ENCODE measurements at places on chromosomes 4 and X.

DNA sequence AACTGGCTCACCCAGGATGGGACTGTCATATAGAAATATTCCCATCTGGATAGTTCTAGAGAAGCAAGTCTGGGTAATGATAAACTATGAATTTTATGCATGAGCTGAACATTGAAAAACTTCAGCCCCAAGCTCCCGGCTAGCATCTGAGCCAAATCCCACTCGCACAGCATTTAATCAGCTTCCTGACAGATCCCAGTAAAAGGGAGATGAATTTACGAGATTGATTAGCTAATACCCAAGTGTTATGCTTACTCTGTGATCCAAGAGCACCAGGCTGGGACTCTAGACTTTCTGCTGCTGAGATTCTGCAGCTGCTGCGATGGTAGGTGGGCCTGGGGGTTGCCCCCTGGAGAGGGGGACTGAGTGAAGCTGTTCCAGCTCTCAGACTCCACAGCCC lies 28.0 kb downstream of the FRMPD3 start:
- no peak for DNase-seq

GRCh38 chrX:31423609-31424189 lies 351.9 kb upstream of the FTHL17 start:
- no peak for DNase-seq

DNA sequence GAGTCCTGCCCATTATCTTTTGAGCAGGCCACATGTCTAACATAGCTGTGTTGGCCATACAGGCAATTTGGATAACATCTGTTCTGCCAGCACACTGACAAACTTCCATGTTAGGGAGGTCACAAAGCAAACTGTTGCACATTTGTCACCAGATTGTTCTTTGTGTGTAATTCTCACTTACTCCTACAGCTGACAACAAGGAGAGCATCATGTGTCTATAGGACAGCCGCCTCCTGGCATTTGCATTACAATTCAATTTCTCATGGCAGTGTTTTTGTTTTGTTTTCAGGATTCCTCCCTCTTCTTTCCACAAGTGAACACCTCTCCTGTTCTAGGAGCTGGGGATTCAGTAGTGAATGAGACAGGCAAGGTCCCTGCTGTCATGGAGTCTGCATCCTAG lies 94.3 kb upstream of the LEF1 start:
- no peak for DNase-seq

DNA sequence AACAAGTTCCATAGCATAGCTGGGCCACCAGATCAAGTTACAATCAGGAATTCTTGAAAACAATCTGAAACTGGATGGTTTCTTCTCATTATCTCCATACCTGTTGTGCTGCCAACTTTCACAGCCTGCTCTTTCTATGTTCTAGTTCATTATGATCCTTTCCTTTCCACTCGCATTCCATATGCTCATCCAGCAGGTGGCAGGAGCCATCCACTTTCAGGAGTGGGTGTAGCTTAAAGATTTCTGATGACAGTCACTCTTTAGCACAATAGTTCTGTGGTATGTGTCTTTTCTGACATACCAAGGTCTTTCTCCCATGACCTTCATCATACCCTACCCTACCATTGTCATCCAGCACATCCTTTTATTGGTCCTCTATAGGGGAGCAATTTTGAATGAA lies 46.4 kb downstream of the PAGE2 start:
- DNase-seq: no peak

DNA sequence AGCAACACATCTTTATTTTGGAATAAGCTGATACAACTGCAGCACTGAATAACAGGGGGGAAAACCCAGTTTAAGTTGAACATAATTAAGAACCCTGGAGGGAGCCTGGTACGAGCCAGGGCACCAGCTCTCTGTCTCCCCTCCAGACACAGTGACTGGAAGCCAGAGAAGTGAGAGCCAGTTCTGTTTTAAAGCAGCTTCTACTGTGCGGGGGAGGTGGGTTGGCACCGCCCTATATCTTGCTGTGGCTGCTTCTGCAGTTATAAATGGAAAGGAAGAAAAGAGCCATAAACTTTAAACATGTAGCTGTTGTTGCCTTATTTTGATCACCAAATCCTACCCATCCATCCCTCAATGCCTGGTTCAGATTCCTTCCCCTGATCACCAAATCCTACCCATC lies 207.9 kb upstream of the ANXA3 start:
- DNase-seq: no peak

DNA sequence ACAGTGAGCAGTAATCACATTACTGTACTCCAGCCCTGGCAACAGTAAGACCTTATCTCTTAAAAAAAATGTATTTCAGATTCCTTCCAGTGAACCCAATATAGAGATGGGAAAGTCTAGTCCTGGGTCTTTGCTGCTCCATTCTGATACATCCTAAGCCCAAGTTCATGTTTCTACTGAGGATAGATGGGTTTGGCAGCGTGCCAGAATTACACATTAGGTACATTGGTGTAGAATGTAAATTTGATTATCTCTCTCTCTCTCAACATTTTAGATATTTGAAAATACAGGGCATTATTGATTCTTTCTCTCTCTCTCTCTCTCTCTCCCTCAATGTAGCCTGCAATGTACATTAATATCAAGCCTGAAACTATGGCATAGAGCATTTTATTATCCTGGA lies 43.5 kb upstream of the ZNF330 start:
- no peak for DNase-seq

DNA sequence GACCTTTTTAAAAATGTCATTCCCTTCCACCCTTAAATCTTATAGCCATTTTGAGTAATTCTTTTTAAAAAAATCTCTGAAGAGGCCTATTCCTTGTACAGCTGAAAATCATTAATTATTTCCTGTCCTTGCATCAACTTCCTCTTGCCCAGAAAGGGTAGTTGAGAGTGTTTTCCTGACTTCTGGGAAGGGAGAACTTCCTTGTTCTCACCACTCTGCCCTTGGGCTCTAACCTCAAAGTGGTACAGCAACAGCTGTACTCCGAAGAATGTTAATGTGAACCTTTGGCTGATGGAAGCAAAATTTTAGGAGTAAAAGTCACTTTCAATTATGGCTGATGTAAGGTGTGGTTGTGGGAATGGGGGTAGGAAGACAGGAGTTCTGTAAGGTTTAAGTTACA lies 15.1 kb upstream of the FABP2 start:
- no peak for DNase-seq

GRCh38 chr4:36303426-36304137 lies 22.2 kb downstream of the DTHD1 start:
- DNase-seq: no peak

- no peak for DNase-seq
These were observed 29.2 kb upstream of the NPY2R start for GRCh38 chr4:155179216-155179615.

DNA sequence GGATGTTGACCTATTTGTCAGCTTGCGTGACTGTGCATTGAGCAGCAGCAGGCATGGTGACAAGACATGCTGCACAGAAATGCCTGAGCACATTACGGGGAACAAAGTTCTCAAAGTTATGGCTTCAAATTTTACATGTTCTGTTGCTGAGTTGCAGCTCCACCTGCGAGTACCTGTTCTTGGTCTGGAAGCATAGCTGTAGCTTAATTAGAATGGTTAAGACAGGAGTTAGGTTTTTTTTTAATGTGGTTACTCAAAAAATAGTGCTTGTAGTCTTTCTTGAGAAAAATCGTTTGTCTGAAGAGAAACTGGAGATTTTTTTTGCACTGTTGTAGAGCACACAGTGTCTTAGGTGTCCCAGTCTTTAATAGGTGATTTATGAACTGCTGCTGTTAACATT lies 38.8 kb upstream of the GNPDA2 start:
- no peak for DNase-seq

DNA sequence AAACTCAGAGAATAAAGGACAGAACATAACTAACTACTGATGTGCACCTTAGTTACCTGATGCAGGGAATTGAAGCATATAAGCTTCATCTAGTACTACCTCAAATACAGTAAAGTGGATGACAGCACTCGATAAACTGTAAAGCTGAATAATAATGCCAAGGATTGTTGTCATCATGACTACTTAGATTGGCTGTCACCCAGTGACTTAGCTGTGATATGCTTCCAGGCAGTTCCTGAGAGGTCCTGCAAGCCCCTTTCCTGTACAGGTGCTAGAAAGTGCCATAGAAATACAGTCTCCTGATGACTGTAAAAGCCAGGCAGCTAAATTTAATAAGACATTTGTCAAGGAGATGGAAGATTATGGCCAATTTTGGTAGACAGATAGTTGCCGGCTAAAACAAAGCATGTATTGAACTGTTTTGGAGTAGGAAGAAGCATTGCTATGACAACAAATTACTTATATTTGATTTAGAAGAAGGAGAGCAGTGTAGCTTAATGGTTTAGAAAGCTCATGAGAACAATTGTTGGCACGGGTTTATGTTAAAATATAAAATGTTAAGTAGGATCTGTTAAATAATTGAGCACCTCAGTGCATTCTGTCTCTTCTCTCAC lies 29.7 kb downstream of the TMEM164 start:
- DNase-seq: no peak

- DNase-seq: no peak
These were observed 14.0 kb downstream of the ARHGEF6 start for GRCh38 chrX:136766785-136767103.

DNA sequence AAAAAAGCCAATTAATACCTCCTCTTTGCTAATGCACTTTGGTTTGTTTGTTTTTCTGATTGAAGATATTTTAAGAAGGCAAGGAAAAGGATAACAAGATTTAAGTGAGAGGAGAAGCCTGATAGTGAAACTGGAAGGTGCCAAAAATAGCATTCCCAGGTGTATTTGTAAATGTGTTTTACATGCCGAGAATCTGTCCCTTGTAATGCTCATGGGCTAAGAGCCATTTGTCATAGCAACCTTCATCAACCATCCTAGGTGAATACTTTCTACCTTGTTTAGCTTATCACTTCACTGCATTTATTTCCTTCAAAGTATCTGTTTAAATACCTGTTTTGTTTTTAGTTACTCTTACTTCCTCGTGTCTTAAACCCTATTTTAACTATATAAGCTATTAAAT lies 127.8 kb downstream of the KCTD8 start:
- no peak for DNase-seq

GRCh38 chr4:107740950-107741701 lies 21.1 kb upstream of the PAPSS1 start:
- DNase-seq: no peak

- DNase-seq: no peak
These were observed 168.5 kb upstream of the DMD start for GRCh38 chrX:33379839-33380238.

DNA sequence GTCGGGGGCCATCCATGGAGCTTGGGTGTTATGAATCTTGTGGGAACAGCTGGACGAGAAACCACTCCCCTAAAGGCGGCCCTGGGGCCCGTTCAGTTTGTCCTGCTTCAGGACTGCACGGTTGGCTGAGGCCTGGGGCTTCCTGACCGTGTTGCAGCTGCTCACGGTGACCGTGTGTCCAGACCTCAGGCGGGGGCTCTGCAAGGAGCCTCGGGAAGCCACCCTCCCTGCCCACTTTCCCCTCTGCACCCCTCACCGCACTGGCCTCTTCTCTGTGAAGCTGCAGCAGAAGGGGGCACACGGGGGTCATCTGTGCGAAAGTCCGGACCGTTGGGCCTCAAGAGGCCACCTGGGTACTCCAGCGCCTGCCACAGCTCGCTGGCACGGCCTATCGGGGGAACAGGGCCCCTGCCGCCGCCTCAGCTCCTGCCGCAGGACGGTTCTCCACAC lies 29.4 kb downstream of the UVSSA start:
- DNase-seq: no peak
